ENCODE measurements at places on chromosomes 2 and 18. TPM values are rescaled to one million over a fixed set of nuclear protein-coding genes. Genes with fewer than 3 reads are reported as not detected.

GRCh38 chr18:57447154-57447621, 12.0 kb downstream of the ONECUT2 start:
- DNase-seq, result no peak

GRCh38 chr2:218400167-218400929, 680 bp downstream of the CTDSP1 start:
- no peak for DNase-seq

- DNase-seq, result no peak
Measured at GRCh38 chr2:241386519-241386918, 30.4 kb downstream of the FARP2 start.

ACTG2 gene
- 325 TPM for total RNA-seq

C1QL2 gene
- total RNA-seq, result not detected

MALL gene
- 27.6 TPM for total RNA-seq

- DNase-seq, result no peak
Measured at GRCh38 chr2:207046724-207047123, 107.4 kb downstream of the CPO start.

DNA sequence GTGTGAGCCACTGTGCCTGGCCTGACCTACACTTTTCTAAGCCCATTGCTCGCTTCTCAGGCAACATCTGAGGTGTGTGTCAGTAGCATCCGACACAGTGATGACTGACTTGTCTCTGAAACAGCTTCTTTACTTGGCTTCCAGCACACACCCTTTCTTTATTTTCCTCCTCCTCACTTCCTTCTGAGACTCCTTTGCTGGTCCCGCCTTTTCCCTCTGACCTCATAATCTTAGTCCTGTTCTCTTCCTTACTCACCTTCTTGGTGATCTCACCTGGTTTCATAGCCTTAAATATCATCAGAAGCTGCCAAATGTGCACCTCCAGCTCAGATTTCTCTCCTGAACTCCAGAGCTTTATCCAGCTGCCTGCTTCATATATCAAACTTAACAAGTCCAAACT, 66.6 kb upstream of the PELI1 start:
- DNase-seq, result no peak

HNMT gene
- total RNA-seq, result 57.0 TPM

CCDC150 gene
- not detected for total RNA-seq

- no peak for DNase-seq
Measured at GRCh38 chr2:160220545-160221009, 20.5 kb upstream of the ITGB6 start.

DNA sequence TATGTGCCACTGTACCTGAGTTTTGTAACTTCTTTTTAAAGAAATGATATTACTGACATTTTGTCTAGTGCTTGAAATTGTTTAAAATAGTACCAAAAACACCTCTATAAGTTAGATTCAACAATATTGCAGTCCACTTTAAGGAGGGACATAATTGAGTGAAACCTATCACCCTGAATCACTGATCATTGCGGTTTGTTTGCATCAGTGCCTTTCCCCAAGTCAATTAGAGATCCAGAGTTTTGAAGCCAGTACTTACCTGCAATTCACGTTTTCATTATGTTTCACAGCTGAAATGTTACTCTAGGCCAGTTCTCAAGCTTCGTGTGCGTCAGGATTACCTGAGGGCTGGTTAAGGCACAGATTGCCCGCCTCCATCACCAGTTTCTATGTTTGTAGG, 26.6 kb upstream of the DLX1 start:
- no peak for DNase-seq

DNA sequence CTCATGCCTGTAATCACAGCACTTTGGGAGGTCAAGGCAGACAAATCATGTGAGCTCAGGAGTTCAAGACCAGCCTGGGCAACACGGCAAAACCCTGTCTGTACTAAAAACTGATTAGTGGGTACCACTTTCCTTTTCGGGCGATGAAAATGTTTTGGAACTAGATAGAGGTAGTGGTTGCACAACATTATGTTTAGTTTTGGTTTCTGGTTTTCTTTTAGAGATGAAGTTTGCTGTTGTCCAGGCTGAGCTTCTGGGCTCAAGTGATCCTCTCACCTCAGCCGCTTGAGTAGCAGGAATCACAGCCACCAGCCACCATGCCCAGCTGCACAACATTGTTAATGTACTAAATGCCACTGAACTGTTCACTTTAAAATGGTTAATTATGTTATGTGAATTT, 27.6 kb downstream of the AAK1 start:
- no peak for DNase-seq

DNA sequence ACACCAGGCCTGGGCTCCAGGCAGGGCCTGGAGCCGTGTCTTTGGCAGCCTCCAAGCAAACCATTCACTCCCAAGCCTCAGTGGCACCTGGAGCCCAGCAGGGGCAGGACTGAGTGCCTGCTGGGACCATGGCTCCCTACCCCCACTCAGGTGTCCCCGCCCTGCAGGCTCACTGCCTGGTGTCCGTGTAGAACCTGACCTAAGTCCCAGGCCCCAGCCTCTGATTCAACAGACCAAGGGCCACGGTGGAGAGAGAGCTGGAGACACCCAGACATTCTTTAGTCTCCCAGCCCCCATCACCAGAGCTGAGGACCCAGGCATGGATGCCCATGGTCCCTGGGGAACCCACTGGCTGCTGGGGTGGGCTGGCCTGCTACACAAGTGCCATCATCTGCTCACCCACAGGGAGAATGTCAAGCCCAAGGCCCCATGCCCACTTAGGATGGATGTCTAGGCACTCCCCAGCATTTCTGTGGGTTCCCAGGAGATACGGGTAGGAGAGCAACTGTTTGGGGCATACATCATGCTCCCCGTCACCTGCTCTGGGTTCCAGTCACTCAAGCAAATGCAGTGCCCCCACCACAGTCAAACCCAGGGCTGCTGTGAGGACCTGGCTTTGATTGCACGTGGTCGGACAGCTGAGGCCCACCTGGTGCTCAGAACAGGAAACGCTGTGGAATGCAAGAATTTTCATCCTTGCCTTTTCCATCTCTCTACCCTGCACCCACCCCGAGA, 42.9 kb upstream of the ATG16L1 start:
- DNase-seq, result no peak

DNA sequence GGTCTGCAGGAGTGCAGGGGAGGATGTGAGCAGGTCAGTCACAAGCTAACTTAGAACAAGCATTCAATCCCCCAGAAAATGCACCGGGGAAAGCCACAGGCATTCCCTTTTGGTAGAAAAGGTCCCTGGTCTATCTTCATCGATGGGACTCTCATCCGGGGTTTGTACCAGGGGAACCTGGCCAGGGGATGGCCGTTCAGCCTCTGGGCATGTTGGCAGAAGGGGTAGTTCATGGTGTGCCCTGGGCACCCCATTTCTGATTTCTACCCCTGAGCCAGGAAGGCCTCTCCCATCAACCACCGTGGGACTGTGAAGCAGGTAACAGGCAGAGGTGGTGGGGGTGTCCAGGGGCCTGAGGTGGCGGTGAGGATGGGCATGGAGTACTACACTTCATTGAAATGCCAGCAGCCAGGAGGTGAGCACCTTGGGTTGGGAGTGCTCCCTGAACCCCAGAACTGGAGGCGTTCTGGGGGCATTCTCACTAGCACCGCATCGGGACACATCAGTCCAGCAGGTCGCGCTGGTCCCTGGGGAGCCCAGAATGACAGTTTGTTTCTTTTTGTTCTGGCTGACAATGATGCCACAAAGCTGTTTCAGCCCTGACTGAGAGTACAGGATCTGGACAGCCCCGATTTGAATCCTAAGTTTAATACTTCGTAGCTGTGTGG, 172.3 kb downstream of the SMAD7 start:
- no peak for DNase-seq

- DNase-seq, result no peak
Measured at GRCh38 chr2:160322320-160322719, 122.2 kb upstream of the ITGB6 start.

POTEE gene
- total RNA-seq, result not detected

DNA sequence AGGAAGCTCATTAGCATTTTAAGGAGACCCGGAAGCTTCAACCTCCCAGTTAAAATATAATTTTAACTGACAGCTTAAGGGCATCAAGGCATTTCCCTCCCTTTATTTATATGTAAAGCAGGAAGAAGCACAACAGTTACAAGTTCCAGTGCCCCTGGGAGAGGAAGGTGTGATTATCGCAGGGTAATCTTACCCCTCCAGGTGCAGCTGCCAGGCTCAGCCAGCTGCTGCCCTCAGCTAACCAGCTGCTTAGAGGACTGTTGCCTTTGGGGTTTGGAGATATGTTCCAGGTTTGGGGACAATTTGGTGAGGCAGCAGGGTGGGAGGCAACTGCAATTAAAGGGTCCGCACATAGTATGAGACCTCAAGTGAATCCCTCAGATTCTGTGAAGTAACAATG, 55.3 kb upstream of the SETBP1 start:
- no peak for DNase-seq

DNA sequence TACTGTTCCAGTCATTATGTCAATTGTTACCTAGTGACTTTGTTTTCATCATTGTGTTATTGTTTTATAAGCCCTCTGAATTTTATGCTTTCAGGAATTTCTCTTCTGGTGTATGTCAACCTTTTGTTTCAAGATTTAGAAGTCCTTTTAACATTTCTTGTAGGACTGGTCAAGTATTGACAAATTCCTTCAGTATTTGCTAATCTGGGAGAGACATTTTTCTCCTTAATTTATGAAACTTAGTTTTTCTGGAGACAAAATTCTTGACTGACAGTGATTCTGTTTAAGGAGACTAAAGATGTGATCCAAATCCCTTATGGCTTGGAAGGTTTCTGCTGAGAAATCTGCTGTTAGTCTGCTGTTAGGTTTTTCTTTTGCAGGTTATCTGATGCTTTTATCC, 84.9 kb upstream of the NT5C1B start:
- no peak for DNase-seq

DNA sequence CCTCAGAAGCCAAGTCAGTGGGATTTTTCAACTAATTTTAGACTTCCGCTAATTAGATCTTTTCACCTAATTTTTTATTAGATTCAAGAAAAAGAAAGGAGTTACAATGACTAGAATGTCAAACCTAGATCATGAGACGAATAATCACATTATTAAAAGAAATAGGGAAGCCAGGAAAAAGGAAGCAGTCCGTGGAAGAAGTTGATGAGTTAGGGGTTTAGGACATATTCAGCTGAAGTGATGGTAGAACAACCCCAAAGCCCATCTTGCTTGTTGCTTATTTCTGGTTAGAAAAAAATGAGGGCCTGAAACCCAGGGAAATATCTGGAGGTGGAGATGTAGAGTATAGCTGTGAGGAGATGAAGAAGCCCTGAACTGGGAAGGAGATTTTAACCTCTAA, 8.0 kb downstream of the KLF7 start:
- no peak for DNase-seq

- DNase-seq, result no peak
Measured at GRCh38 chr18:48814490-48815178, 136.1 kb downstream of the SMAD7 start.

GRCh38 chr2:167157523-167157922, 269.2 kb downstream of the XIRP2 start:
- DNase-seq, result no peak

CHRNG gene
- not detected for total RNA-seq

- no peak for DNase-seq
Measured at GRCh38 chr2:88236666-88237065, 66.5 kb downstream of the THNSL2 start.

CXCR4 gene
- total RNA-seq, result 42.2 TPM

- no peak for DNase-seq
Measured at GRCh38 chr2:241879326-241879725, 9.8 kb downstream of the RTP5 start.

DNA sequence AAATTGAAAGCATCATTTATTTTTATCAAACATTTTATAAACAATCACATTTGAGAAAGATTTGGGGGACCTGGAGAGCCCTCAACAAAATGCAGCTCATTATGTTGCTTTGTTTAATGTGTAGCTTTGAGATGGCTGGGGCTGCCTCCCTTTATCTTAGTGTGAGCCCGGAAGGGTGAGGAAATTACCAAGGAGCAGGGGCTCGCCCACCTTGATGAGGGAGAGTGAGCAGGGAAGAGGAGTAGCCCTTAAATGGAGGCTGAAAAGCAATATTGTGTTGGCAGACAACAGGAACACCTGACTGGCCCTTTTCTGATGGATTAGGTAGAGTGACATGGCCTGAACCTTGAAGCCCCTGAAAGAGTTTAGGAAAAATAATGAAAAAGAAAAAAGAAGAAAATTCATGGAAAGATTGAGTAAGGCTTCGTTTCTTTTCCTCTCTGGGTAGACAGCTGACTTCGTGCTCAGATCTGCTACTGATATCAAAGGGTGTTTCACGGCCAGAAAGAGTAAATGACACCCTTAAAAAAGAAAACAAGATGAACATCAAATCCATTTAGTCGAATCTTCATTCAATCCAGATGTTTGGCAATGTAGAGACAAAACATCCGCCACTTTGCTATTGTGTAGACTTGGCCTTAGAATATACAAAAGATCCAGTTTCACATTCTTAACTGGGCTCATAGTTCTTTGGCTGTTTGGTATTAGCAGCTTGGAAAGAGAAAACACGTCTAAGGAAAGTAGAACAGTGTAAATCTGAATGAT, 206.5 kb upstream of the TCF4 start:
- DNase-seq, result no peak

DNA sequence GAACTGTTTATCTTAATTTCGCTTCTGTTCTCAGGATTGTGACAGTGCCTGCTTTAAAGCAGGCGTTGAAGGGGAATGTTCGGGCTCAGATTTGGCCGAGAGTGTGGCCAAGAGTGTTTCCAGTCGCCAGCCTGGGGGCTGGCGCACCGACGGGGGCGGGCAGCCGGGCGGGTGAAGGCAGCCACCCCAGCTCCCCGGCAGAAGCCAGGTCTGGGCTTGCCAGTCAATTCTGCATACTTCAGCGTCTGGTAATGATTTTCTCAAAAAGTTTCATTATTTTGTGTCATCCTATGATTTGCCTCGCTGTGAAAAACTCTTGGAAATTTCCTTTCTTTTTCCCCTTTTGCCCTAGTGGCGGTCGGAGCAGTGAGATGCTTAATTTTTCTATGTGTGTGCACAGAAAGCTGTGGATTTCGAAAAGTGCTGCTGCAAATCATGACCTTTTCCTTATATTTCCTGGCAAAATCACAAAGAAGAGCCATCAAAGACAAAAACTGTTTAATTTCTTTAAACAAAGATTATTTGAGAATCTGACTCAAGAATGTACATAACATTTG, 856 bp downstream of the FAM228A start:
- no peak for DNase-seq

DNA sequence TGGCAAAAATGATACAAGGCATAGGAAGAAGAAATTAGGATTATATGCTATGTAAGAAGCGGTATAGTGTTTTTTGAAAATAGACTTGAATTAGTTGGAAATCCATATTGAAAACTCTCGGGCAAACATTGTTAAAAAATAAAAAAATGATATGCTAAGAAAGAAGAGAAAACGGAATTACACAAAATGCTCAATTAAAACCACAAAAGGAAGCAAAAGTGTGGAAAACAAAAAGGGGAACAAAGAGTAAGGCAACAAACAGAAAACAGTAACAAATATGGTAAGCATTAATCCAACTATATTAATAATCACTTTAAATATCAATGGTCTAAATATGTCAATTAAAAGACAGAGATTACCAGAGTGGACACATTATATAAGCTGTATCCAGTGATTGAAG, 58.4 kb downstream of the TXNL1 start:
- no peak for DNase-seq

ITGB6 gene
- not detected for total RNA-seq

DNA sequence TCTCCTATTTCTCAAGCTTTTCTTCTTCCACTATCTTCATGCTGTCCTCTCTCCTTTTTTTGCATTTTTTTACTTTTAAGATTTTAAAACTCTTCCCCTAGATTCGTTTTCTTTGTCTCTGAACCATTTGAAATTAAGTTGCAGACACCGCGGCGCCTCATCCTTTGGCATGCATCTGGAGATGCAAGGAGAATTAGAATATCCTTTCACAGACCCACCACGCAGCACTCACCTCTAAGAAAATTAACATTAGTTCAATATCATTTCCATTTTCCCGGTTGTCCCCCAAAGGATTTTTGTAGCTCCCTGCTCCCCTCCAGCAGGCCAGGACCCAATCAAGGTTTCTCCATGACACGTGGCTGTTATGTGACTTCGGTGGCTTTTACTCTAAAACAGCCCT, 88.8 kb downstream of the C1QL2 start:
- DNase-seq, result no peak
